Large intestine (tissue), 12 donors: ENCODE measurements at places on chromosomes 4 and X. TPM values are rescaled to one million over a fixed set of nuclear protein-coding genes. Genes with fewer than 3 reads are reported as not detected.

- no peak for DNase-seq
Measured at GRCh38 chr4:74114234-74114633, 15.2 kb upstream of the CXCL2 start.

CHRDL1 gene
- 6.7 TPM for polyA plus RNA-seq

MAGEA2B gene
- not detected for polyA plus RNA-seq

GPR34 gene
- polyA plus RNA-seq: 10.5 TPM

FAM9C gene
- polyA plus RNA-seq: 0.12 TPM

LRAT gene
- 1.6 TPM for polyA plus RNA-seq
